Upper lobe of right lung (tissue), 1 donor: ENCODE measurements at places on chromosomes 5 and 9. TPM values are rescaled to one million over a fixed set of nuclear protein-coding genes. Genes with fewer than 3 reads are reported as not detected.

The GMCL2 gene
- not detected for total RNA-seq

The JMY gene
- total RNA-seq = 10.9 TPM

The PCDHB7 gene
- 2.8 TPM for total RNA-seq

The EXD3 gene
- total RNA-seq = 27.3 TPM

The C9 gene
- total RNA-seq = not detected

The IFNA13 gene
- not detected for total RNA-seq

The RGS7BP gene
- total RNA-seq = 2.4 TPM

The FGF10 gene
- total RNA-seq = 2.7 TPM

The SLC28A3 gene
- 1.6 TPM for total RNA-seq
